ENCODE measurements at places on chromosomes 3 and 15.
A peak's percentile ranks its signal among the peaks of the same experiment; 100 is the strongest.

- peak; percentile 20 for DNase-seq
Observed at GRCh38 chr3:97612632-97613031, 151.9 kb upstream of the ARL6 start.

GRCh38 chr3:138799822-138800221 lies 34.9 kb downstream of the PIK3CB start:
- DNase-seq = no peak

DNA sequence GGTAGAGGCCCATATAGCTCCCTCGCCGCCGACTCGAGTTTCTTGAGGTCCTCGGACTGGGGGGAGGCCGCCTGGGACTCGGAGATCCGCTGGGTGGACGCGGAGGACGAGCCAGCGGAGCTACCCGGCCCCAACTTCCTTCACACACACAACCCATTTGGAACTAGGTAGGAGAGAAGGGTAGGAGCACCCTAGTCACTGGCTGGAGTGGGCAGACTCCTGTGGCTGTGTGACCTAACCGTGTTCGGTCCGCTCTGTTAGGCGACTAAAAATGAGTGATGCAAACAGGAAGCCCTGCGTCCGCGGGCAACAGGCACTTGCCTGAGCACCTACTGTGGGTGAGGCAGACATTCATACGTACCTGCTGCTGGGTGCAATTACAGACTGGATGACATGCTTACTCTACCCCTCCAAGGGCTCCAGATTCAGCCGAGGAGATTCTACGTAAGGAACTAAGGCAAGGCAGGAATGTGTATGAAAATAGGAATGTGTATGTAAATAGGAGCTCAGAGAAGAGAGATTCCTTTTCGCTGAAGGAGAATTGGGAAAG lies 4.6 kb upstream of the SIN3A start:
- DNase-seq = peak; percentile 6

GRCh38 chr3:57545636-57546268 lies 1.6 kb upstream of the DNAH12 start:
- no peak for DNase-seq

DNA sequence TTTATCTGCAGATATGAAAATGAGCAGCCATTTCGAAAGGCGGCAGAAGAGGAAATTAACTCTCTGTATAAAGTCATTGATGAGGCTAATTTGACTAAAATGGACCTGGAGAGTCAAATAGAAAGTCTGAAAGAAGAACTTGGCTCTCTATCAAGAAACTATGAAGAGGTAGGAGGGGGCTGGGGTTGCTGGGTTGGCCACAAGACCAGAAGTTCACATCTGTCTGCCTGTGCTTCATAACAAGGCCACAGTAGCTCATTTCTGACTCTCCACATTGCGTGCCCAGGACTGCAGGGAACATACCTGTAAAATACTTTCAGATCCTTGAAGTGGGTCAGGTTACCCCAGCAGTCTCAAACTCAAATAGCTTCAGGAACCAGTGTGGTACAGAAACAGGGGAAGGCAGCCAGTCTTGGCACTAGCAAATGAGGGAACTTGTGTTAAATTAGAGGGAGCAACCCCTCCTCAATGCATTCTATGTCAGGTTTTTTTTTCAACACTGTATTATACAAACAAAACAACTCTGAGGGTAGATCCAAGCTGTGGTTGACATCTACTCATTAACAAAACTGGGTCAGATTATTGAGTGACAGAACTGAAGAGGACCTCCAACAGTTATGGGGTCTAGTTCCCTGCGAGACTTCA lies 48.7 kb downstream of the BFSP2 start:
- DNase-seq = no peak

DNA sequence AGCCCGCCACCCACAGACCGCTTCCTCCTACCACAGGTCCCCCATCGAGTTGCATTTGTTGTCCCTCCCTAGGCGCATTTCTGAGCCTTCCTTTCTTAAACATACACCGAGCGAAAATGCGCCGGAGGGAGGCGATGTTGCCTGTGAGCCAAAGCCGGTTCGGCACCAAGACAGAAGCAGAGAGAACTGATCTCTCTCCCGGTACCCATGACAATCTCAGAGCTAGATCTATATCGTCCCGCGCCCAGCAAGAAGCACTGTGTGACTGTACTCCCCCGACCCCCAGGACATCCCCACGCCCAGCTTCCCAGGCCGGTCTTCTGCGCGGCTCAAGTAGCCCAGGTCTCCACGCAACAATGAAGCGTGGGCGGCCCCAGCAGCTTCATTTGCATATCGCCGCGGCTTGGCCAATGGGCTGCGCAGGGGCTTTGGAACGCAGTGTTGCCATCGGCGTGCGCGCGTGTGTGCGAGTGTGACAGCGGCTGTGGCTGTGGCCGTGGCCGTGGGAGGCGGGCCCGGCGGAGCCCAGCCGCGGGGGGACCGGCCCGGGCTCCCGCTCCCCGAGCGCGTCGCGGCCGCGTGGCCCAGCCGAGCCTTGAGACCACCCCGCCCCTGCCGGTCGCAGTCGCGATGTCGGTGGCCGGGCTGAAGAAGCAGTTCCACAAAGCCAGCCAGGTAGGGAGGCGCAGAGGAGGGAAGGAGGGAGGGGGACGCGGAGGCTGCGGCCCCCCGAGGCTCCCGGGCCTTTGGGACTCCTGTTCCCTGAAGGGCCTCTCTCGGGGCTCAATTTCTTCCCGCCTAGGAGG lies at the start of gene SH3GL3:
Gene SH3GL3 (plus strand): TSS at position 438 of the 806 bp plus-strand sequence. CDS start 193 bp downstream, at position 631.
- peak; percentile 18 for DNase-seq

DNA sequence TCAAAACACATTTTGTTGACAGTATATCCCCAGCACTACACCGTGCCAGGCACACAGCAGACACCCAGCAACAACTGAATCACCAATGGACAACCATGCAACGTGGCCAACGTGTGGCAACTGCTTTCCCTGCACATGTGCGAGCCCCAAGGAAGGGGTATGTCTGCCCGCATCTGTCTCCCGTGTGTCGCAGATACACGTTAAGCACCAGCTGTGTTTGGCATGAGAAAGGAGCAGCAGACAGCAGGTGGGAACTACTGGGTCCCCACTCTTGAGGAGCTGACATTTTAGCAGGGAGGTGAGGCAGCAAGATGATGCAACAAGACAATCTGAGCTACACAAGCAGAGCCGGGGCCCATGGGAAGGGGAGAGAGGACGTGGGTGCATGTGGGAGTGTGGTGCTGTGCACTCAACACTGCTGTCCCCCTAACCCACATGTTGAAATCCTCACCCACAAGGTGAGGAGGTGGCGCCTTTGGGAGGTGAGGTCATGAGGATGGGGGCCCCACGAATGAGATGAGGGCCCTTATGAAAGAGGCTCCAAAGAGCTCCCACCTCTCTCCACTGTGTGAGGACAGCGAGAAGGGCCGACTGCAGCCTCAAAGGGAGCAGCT lies 56.2 kb downstream of the ROPN1B start:
- DNase-seq = no peak

DNA sequence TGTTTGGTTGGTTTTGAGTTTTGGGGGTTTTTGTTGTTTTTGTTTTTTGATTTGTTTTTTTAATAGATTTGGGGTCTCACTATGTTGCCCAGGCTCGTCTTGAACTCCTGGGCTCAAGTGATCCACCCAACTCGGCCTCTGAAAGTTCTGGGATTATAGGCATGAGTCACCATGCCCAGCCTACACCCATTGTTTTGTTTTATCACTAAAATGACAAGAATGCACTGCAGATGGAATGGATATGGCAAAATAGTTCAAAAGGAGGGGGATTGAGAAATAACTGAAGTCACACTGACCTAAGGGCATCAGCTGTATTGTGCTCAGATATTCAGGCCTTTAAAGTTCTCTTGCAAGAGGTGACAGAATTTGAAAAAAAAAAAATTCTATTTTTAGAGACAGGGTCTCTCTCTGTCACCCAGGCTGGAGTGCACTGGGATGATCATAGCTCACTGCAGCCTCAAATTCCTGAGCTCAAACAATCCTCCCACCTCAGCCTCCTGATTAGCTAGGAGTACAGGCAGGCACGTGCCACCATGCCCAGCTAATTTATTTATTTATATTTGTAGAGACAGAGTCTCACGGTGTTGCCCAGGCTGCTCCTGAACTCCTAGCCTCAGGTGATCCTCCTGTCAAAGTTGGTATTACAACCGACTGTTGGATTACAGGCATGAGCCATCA lies 4.4 kb upstream of the RASA2 start:
- no peak for DNase-seq

- DNase-seq = no peak
Observed at GRCh38 chr3:145911016-145911415, 250.0 kb downstream of the PLOD2 start.

DNA sequence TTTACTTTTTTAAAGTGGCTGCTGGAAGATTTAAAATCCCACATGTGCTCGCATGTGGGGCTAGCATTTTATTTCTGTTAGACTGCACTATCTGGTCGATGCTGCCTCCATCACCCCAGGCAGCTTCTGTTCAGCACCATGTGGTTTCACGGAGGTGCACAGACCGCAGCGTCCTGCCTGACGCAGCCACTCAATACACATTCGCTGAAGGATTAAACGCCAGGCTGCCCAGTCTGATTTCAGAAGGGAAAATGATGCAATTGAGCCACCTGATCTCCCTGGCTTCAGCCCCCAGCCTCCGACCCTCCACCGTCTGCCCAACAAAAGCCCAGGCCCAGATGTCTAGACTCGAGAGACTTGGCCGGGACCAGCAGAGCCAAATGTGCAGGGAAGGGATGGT lies 84.5 kb downstream of the MEGF11 start:
- DNase-seq = no peak

- DNase-seq = peak; percentile 90
Observed at GRCh38 chr15:68578980-68579935, at the start of gene CORO2B. Gene CORO2B, plus strand, starts transcription at chr15:68578993. Its CDS starts 270 bp downstream, at chr15:68579263.

DNA sequence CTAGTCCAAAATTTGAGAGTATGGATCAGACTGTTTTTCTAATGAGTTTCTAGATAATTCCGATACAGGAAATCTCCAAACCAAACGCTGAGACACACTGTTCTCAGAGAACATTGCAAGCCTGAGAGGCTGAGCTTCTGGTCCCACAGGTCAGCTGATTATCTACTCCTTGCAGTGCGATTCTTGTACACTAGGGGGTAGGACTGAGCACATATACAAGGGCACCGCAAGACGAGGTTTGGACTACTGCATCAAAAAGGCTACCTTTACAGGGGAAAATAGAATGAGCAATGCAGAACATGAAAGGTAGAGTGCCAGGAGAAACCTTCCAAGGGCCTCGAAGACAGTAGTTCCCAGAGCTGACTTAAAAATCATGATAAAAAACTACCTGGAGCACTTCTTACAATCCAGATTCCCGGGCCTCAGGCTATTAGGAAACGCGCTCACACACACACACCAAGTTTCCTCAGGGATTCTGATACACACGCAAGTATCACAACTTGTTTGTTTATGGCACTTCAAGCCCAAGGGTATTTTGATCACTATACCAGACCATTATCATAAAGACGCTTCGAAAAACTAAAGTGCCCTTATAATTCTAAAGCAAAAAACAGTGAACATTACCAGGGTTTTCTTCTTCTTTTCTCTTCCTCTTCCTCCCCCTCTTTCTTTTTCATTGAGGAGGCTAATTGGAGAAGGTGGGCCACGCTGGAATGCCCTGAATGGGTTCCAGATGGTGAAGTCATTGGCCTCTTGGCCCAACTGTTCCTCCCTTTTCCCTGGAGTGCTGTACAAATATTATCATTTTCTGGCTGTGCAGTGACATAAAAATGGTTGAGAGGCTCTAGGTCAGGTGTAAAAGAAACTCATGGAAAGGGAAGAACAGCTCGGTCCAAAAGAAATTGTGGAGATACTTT lies 61.8 kb downstream of the SLC12A8 start:
- DNase-seq = peak; percentile 6

DNA sequence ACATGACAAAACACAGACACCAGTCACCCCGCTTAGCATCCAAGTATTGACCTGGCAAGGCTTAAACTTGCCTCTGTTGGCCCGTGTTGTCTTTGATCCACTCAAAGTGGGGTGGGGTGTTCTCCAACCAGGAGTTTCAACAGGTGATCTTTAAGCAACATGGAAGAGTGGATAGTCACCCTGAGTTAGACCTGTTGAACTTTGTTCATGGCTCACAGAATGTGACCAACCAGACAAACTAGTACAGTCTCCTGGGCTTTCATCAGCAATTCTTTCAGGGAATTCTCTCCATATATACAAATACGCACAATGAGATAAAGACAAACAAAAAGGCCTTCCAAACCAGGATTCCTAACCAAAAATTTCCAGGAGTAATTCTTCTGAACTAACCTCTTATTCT lies 11.9 kb downstream of the LEKR1 start:
- DNase-seq = no peak

GRCh38 chr15:45181491-45182285 lies 6.1 kb downstream of the SHF start:
- DNase-seq = no peak

DNA sequence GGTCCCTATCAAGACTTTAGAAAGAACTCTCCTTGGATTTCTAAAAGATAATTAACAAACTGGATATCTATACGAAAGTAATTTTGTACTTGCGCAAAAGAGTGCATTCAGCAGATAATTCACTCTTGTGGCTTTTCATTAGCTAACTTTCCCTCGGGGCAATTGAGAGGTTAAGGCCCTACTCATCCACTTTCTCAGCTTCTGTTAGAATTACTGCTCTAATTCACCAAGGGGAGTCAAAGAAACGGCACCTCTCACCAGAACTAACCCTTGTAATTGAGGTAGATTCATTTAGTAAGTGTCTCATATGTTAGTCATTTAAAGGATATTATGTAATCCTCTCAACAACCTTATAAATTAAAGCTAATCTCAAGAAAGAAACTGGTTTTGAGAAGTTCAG lies 22.5 kb upstream of the MB21D2 start:
- DNase-seq = no peak

DNA sequence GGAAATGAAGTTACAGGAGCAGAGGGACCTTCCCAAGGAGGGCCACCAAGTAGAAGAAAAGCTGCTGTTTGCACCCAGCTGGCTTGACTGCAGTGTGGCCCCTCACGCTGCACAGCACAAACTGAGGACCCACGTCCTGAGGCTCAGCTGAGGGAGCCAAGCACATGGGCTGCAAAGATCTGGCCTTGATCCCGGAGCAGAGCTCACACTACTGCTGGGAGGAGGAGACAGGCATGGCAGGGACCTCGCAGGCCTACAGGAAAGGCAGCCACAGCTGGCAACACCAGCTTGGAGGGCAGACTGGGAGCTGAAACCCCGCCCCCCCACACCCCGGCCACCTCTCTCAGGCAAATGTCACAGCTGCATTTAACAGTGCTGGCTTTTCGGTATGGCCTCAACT lies 39.7 kb downstream of the KLHL25 start:
- DNase-seq = no peak

DNA sequence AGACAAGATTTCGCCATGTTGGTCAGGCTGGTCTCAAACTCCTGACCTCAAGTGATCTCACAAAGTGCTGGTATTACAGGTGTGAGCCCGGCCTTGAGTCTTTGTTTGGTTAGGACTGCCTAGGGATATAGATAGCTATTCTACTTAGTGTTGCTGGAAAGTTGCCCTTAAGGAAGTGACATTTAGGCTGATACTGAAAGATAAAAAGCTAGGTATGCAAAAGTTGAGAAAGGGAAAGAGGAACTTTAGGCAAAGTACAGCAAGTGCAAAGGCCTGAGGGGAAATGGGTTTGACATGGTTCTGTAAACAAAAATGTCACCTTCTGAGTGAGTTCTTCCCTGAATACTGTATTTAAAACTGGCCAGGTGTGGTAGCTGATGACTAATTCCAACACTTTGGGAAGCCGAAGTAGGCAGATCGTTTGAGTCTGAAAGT lies 111.5 kb downstream of the ZNF609 start:
- DNase-seq = no peak

GRCh38 chr3:102179326-102180177 lies 255.3 kb upstream of the ZPLD1 start:
- DNase-seq = no peak

All from NCI-H1105 treated with DMSO at 0.1 percent for 48 hours (cell line).